ENCODE measurements at places on chromosomes 4 and X. TPM values are rescaled to one million over a fixed set of nuclear protein-coding genes. Genes with fewer than 3 reads are reported as not detected.

Gene SLC9B1
- 1.2 TPM for total RNA-seq

Gene TEC
- 3.5 TPM for total RNA-seq

Gene PNMA5
- not detected for total RNA-seq

Gene SERTM2
- not detected for total RNA-seq

Gene PUDP
- total RNA-seq = 7.5 TPM

Gene FAM184B
- total RNA-seq = not detected

Gene UGT2B28
- not detected for total RNA-seq

Gene TMSB4X
- 5,524 TPM for total RNA-seq

Gene SOD3
- 65.3 TPM for total RNA-seq

Data from fibroblast of the aortic adventitia (primary cell).